ENCODE measurements at places on chromosomes 12 and 14.

GRCh38 chr12:106091446-106091820, 47.3 kb downstream of the NUAK1 start:
- no peak for DNase-seq

GRCh38 chr14:55418411-55418810, 6.8 kb upstream of the ATG14 start:
- no peak for DNase-seq

- DNase-seq: no peak
Measured at GRCh38 chr12:131333621-131334440, 377.1 kb upstream of the SFSWAP start.

GRCh38 chr12:18454330-18454729, 193.0 kb downstream of the PIK3C2G start:
- no peak for DNase-seq

GRCh38 chr14:54589843-54590242, 22.9 kb downstream of the SAMD4A start:
- DNase-seq: no peak

- DNase-seq: no peak
Measured at GRCh38 chr12:51372021-51372420, 19.2 kb downstream of the GALNT6 start.

DNA sequence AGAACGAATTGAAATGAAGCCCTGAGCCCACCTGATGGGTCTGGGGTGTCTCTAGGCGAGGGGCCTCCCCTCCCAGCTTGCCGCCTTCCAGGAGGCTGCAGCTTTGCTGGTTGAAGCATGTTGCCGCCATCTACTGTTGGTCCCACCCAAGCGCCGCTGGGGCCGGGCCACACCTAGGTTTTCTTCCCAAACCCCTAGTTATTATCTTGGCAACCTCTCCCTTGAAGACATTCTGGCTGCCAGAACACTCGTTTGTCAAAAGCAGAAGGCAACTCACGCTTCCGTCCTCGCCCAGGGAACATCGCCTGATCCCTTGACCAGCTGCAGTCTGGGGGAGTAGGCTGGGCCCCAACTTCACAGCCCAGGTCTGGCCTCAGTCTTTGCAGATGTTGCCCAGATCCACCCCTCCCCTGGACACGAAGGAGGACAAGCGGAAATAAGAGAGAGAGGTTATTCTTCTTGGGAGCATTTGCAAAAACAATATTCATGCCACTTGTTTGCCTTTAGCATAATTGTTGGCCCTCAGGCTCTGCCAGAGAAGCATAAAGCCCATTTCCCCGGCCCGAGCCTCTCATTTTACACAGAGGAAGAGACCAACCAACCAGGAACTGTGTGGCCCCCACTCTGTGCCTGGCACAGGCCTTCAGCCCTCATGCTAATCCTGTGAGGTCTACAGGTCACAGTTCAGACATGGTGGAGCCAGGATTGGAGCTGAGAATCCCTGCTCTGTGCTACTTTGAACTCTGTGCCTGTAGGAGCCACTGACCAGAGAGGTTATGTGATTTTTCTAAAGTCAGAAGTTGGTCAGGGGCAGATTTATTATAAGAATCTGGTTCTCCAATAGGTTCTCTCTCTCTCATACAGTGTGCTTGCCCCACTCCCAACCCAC, 6.8 kb downstream of the EMP1 start:
- DNase-seq: no peak

DNA sequence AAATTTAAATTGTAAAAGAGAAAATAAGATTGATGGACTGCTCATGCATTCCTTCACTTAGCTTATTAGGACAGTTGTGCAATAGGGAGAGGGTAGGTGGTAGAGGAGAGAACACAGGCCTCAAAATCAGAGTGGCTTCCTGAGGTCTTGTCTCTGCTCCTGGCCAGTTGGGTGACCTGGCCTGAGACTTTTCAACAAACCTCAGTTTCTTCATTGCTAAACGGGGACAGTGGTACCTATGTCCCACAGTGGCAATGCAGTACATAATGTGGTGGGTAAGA, 2.6 kb downstream of the MAP3K12 start:
- no peak for DNase-seq

- peak; percentile 48 for DNase-seq
Measured at GRCh38 chr14:20697273-20698017, 8.9 kb downstream of the ANG start.

DNA sequence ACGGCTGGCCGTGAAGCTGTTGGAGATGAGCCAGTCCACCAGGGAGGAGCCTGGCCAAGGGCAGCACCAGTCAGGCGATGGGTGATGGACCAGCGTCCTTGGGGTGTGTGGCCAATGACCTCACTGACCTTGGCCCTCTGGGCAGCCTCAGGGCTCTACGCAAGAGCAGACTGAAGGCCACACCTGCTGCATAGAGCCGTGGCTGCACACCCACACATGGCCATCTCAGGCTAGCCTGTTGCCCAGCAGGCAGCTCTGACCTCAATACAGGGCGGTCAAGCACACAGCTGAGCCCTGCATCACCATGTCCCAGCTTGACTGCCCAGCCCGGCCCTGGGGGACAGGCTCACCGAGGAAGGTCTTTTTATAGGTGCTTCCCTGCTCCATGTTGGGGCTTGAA, 19.2 kb downstream of the PLEK2 start:
- no peak for DNase-seq

GRCh38 chr12:31517994-31518393, 72.9 kb downstream of the DENND5B start:
- no peak for DNase-seq

DNA sequence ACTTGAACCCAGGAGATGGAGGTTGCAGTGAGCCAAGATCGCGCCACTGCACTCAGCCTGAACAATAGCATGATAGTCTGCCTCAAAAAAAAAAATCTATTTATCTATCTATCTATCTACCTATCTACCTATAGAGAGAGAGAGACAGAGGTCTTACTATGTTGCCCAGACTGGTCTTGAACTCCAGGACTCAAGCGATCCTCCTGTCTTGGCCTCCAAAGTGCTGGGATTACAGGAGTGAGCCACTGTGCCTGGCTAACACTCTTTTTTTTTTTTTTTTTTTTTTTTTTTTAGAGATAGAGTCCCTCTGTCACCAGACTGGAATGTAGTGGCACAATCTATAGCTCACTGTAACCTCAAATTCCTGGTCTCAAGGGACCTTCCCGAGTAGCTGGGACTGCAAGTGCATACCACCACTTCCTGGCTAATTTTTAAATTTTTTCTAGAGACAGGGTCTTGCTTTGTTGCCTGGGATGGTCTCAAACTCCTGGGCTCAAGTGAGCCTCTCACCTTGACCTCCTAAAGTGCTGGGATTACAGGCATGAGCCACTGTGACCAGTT, 1.9 kb downstream of the FAM186A start:
- no peak for DNase-seq

GRCh38 chr12:58202933-58203718, 261.8 kb downstream of the ATP23 start:
- DNase-seq: no peak

- no peak for DNase-seq
Measured at GRCh38 chr12:113062502-113063395, 6.2 kb downstream of the DTX1 start.

GRCh38 chr14:99522934-99523703, 41.9 kb downstream of the CCNK start:
- DNase-seq: no peak

- no peak for DNase-seq
Measured at GRCh38 chr14:55846826-55847446, 266.9 kb downstream of the KTN1 start.

DNA sequence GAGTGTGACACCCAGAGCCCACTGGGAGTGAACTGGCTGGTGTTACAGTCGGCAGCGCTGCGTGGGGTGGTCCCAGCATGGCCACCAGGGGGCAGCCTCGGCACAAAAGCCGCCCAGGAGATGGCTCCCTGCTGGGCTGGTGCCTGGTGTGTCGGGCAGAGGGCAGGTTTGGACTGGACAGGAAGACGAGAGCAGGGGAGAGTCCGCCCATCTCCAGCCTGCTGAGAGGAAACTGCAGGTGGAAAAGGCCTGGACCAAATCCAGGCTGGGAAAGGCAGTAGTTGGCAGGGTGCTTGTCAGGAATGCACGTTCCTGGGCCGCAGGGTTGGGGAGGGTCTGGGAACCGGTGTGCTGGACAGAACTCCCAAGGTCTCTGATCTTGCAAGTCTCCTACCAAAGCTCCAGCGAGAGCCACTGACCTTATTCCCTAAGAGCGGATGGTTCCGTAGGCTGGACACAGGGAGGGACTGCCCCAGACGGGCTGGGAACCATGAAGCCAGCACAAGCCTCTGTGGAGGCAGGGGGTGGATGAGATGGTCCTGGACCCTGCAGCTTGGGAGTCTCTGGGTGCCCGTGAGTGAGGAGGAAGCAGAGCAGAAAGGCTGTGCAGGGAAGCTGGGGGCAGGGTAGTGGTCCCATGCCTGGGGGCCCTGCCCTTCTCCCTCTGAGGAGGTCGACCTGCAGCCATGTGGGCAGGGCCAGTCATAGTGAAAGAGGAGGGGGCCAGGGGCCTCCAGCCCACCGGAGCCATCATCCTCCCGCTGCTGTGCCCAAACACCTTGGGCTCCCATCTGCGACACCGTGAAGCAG, 1.8 kb downstream of the AHNAK2 start:
- peak; percentile 79 for DNase-seq

GRCh38 chr14:76962303-76962660, 66.2 kb downstream of the IRF2BPL start:
- no peak for DNase-seq

- no peak for DNase-seq
Measured at GRCh38 chr14:55333711-55334485, 62.7 kb downstream of the FBXO34 start.

- no peak for DNase-seq
Measured at GRCh38 chr12:48961331-48961730, 4.0 kb upstream of the ARF3 start.

DNA sequence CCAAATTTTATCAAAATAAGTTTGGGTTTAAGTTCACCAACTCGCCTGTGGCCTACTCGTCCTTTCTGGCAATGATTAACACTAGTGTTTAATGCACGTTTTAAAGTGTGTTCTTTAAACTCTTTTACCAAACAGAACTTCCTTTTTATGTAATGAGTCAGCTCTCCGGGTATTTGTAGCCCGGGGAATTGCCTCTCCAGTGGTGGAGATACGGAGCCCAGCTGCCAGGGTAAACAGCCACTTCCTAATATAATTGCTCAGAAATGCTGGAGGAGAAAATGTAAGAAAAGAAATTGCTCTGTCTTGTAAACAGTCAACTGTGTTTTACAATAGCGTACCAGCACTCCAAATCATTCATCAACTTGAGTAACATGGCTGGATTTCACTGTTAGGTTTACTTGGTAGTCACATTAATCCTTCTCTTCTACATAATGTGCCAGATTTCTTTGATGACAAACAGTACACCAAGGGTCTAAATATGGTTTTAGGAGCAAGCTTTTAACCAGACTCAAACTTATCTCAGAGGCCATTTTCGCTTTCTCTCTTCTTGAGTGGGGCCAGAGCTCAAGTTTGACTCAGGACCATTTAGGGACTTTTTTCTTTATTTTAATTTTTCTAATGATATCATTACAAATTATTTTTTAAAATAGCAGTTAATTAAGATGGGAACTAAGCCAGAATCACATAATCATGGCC, 101.2 kb upstream of the SLC38A2 start:
- DNase-seq: no peak

DNA sequence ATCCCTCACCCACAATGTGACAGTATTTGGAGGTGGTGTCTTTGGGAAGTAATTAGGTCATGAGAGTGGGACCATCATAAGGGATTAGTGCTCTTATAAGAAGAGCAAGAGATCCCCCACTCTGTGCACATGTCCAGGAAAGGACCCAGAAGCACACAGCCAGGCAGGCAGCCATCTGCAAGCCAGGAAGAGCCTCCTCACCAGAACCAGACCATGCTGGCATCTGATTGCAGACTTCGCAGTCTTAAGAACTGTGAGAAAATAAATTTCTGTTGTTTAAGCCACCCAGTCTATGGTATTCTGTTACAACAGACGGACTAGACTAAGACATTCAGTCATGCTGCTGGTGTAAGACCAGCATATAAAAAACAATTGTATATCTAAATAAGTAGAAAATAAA, 69.8 kb downstream of the EFCAB11 start:
- no peak for DNase-seq

DNA sequence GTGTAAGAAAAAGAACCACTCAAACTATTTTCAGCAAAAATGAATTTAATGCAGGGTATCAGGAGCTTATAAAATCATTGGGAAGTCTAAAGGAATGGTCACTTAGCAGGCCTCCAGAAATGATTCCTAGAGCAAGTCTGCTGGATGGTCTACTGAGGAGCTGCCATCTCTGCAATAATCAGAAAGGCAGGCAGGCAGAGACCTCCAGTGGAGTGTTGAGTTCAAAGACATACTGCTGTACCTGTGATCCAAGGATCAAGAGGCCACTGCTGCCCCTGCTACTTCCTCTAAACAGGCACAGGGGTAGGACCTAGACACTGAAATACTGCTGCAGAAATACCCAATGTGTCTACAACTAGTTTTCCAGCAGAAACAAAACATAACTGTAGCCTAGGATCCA, 14.5 kb upstream of the KICS2 start:
- DNase-seq: no peak

GRCh38 chr14:105087308-105087962, 22.2 kb upstream of the GPR132 start:
- DNase-seq: no peak

GRCh38 chr12:121535150-121536053, 45.4 kb downstream of the KDM2B start:
- DNase-seq: no peak

GRCh38 chr14:98466807-98467206, 805.2 kb downstream of the BCL11B start:
- no peak for DNase-seq

- no peak for DNase-seq
Measured at GRCh38 chr12:76878099-76878898, 520 bp downstream of the CSRP2 start.

DNA sequence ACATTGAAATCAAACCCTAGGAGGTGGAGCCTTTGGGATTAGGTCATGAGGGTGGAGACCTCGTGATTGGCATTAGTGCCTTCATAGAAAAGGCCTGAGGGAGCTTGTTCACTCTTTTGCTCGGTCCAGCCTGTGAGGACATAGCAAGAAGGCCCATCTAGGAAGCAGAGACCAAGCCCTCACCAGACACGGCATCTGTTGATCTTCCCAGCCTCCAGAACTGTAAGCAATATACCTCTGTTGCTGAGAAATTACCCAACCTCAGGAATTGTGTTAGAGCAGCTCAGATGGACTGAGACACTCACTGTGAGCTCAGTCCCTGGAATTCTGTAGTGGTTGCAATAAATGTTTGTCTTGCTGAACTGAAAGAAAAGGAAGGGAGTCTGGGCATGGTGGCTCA, 116.2 kb upstream of the MAP1LC3B2 start:
- DNase-seq: no peak

DNA sequence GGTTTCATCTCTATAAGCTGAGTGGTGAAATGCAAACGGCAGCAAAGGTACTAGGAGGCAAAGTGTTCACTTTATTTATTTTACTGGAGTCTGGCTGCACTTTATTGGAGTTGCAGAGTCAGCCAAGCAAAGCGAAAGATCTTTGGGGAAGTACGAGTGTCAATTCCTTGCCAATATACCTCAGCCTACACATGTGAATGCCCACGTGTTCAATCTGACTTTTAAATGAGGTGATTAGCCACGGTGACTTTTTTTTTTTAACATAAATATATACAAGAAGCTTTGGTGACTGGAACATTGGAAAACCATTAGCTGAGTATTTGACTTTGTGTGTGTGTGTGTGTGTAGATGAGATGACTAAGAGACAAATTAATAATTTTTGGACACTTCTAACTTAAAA, 178.8 kb downstream of the NTS start:
- DNase-seq: no peak

Data from stimulated activated CD8-positive, alpha-beta memory T cell treated with anti-CD3 and anti-CD28 coated beads, Interleukin-4, amount 100 ng/mL, for 24 hours (primary cell).